Mesenteric fat pad (tissue), 1 donor: ENCODE measurements at places on chromosomes 1 and 21. TPM values are rescaled to one million over a fixed set of nuclear protein-coding genes. Genes with fewer than 3 reads are reported as not detected.

DNA sequence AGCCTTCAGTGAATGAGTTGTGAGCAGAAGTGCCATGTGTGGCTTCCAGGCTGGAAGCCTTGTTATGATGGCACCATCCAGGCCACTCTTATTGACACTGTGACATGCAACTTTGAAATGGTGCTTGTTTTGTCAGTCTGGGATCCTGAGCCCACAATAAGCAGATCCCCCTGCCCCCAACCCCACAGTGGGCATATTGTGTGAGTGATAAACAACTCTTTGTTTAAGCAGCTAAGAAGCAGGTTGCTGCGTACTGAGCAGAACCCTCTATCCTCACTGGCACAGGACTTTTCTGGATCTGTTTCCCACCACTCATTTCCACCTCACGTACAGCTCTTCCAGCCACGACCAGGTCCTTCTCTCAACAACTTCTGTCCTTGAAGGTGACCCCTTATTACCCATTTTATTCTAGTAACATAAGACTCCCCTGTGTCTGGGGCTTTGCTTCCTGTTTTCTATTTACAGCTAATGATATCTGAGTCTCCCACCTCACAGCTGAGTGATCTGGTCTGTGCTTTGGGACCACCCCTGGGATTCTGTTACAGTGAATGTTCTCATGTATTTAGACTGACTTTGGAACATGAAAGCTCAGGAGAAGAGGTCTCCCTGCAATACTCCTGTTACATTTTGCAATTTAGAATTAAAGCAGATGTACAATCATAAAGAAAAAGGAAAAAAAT is 375.5 kb downstream of the PCP4 start:
- no peak for DNase-seq

GRCh38 chr1:55593298-55593697 is 378.1 kb upstream of the USP24 start:
- DNase-seq = no peak

GRCh38 chr1:230002164-230002803 is 64.8 kb upstream of the GALNT2 start:
- no peak for DNase-seq

DNA sequence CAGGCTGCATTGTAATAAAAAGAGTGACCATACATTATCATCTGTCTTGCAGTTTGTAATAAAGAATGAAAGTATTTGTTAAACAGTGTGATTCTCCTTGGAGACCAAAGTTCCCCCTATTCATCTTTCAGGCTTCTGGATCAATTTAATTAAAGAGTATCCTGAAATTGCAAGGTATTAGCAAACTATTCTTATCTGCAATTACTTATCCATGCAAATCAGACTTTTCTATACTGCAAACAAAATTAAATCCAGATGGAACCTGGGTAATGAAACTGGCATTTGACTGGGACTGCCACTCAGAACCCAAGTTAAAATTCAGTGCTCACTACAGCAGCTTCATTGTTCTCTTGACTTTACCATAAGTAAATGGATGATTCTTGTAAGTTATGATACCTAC is 37.1 kb downstream of the JAK1 start:
- DNase-seq = no peak

GNG12 gene
- 128 TPM for total RNA-seq

GAS5 gene
- 223 TPM for total RNA-seq

DVL1 gene
- 52.1 TPM for total RNA-seq
